ENCODE measurements at places on chromosomes 4 and X.

GRCh38 chr4:187972135-187972534, 23.4 kb upstream of the ZFP42 start:
- DNase-seq: no peak

DNA sequence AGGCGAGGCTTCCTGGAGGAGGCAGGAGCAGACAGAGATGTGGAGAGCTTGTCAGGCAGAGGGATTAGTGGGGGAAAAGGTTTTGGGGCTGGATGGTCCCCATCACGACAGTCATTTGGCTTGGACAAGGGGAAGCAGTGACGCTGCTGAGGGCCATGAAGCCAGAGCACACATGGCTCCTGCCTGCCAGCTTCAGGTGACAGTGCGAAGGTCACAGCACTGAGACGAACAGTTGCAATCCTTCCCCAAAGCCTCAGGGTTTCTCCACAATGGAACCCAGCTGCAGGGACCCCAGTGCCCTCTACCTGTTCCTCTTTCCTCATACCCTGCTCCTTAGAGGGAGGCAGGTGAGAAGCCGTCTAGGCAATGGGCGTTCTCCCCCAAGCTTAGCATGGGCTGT, 110.3 kb downstream of the DRD5 start:
- no peak for DNase-seq

GRCh38 chrX:42219231-42219630, 295.9 kb upstream of the CASK start:
- no peak for DNase-seq

GRCh38 chr4:72558655-72559054, 10.4 kb downstream of the ADAMTS3 start:
- DNase-seq: no peak

GRCh38 chr4:113969709-113970334, 9.6 kb downstream of the ARSJ start:
- DNase-seq: no peak

GRCh38 chrX:46561824-46562657, 11.5 kb upstream of the CHST7 start:
- DNase-seq: no peak

DNA sequence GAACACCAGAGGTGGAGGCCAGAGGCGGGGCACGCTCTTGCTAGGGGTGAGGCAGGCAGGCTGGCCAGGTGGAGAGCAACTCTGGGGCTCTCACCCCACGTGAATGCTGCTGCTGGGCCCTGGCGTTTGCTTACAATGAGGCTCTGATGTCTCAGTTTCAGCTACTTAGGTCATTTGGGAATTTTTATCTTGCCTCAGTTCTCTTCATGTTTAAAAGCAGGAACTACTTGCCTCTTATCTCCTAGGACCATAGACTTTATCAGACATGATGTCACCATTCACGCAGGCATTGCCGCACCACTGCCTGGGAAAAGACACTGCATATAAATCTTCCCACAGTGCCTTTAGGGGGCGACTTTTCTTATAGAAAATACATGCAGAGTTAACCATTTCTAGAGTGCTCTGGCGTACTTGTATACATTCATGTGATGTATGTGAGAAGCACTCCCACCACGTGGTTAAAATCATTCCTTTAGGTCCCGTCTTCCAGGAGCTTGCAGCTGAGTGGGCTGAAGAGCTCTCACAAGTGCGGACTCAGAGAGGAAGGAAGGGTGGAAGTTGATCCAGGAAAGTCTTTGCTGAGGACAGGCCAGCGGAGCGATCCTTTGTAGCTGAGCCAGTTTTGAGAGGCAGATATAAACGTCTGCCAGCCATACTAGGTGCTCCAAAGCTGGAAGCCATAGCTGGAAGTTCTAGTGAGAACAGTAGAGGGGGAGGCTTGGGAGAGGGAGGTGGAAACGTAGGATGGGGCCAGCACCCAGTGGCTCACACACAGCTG, 84.3 kb upstream of the CLDN34 start:
- DNase-seq: no peak

GRCh38 chr4:152100379-152101201, 339.8 kb upstream of the GATB start:
- DNase-seq: peak; percentile 91

DNA sequence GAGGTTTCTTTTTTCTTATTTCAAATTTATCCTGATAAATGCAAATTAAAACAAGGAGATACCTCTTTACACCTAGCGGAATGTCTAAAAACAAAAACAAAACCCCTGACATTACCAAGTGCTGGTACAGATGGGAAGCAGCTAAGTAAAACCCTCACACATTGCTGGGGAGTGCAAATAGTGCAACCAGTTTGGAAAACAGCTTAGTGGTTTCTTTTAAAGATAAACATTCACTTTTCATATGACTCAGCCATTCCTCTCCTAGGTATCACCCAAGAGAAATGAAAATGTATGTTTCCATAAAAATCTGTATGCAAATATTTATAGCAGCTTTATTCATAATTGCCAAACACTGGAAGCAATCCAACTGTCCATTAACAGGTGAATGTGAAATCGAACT, 84.1 kb upstream of the HELT start:
- DNase-seq: no peak

- no peak for DNase-seq
Observed at GRCh38 chrX:78574306-78574705, 84.8 kb downstream of the RTL3 start.

DNA sequence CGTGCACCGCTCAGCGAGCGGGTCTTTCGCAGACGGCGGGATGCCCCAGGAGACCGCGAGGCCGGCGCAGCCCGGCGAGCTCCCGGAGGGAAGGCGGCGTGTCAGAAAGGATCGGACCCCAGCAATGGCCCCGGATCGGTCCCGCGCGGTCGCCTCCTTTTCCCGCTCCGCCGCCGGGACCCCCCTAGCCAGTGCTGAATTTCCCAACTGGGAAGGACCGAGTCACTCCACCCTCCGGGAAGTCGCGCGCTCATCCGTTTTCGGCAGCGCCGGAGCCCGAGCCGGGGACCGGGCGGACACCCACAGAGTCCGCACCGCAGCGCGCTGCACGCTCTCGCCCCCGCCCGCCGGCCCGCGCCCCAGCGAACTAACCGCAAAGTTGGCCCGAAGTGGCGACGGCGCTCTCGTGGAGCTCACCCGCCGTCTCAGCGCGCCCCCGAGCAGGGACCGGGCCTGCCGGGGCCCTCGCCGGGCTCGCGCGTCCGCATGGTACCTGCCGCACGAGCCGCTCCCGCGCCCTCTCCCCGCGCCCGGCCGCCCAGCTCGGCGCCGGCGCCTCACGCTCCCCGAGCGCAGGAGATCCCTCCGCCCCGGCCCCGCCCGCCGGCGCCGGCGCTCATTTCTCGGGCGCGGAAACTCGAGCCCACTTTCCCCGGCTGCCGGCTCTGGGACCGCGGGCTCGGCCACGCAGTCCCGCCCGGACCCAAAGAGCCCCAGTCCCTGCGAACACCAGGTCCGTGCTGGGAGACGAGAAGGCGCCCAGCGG, at the start of gene FAT1:
FAT1 (minus strand) TSS at position 565 of the 766 bp plus-strand sequence. CDS start 14,029 bp downstream, outside the sequence.
- no peak for DNase-seq

GRCh38 chr4:154492288-154492687, 689 bp upstream of the DCHS2 start:
- no peak for DNase-seq

DNA sequence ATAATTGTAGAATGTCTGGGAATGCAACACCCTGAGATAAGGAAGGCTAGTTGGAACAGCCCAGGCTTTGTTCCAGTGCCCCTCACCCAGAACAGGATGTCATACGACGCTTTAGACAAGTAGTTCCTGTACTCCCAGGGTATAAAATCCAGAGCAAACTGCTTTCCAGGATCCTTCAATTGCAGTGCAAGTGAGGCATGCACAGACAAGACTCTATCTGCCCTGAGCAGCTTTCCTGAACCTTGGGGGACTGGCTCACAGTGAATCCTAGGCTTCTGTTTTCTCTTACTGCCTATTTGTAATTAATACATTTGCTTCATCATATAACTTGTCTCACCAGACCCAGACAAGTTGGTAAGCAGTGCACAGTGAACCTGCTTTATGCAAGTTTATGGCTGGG, 48.4 kb upstream of the IL9R start:
- DNase-seq: no peak

GRCh38 chr4:7159923-7160322, 32.4 kb upstream of the SORCS2 start:
- DNase-seq: no peak

DNA sequence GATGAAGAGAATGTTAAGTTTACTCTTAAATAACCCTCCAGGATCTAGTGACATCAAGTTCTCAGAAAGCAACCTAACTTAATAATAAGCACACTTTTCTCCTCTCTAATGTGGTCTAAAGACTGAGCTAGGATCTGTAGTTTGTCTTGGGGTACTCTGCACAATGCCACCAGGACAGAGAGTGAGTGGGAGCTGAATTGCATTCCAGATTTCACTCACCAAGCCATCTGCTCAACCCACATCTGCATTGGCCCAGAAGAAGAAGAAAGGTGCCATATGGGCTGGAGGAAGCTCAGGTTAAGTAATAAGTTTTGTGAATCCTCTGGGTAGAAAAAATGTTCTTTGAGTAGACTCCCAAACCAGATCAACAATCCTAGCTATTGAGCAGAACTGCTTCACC, 384.6 kb downstream of the PPP3CA start:
- no peak for DNase-seq

- DNase-seq: no peak
Observed at GRCh38 chr4:153060196-153060595, 124.1 kb downstream of the FHDC1 start.

DNA sequence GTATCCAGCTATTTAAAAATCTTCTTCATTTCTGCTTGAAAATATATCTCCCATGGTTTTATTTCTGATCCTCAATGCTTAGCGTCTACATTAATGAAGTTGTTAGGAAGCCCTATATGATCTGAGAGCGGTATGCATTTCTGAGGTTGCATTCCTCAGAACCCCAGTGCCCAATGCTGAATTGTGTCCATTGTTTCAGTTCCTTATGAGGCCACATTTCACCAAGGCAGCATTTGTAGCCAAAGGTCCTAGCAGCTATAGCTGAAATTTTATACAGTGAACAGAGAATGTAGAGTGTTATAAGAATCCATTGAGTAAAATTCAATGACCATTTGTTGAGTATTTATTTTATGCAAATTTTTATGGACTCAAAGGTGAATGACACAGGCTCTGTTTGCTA, 209.5 kb downstream of the PCDH7 start:
- DNase-seq: no peak

DNA sequence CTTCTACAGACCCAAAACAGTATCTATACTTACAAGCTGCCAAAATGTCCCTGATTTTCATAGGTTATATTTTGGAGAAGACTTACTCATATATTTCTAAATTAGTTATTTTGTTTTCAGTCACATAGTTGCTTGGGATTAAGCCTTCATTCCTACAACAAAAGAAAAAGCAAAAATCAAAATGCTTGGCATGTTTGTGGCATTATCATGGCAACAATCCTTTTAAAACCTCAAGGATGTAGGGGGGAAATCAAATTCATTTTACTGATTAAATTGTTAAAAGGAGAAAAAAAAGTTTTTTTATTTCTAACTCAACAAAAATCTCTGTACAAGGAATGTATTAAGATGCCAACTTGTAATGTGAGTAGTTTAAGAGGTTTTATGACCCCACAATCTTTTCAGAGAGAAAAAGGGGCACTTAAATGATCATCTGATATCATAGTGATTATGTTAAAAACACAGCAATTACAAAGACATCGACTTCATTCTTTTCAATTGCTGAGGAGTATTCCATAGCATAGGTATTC, 23.5 kb downstream of the TXK start:
- DNase-seq: no peak

DNA sequence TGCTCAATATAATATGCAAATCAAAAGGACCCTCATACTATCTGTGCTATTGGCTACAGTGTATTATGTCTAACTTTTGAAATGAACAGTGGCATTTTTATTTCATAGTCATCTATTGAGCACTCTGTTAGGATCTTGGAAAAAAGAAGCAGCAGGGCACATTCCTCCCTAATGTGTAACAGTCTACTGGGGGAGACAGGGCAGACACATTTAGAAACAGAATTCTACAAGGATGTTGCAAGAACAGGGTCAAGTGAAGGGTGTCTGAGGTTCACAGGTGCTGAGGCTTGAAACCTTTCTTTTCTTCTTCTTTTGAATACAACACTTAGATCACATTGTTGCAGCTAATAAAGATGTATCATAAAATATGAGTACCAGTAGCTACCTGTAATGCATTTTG, 129.7 kb upstream of the SLC4A4 start:
- DNase-seq: no peak

DNA sequence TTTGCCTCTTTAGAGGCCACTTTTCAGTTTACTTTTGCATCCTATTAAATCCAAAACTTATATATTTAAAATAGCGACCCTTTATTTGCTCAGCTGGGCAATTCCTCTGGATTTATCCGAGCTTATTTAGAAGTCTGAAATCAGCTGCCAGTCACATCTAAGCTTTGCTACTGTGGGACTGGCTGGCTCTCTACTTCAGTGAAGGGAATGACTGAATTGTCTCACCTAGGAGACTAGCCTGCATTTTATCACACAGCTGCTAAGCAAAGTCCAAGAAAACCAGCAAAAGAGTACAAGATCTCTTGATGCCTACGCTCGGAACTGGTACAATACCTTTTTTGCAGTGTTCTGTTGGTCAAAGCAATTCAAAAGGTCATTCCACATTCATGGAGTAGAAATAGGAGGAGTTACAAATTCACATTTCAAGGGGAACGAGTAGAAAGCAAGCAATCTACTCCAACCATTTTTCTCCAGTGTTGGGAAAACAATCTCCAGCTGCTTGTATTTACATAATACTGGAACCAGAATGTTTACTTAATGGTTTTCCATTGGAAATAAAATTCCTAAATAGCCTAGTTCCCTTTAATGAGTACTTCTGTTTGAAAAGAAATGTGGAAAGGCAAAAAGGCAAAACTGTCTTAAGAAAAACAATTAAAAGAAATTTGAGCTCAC, 160.2 kb downstream of the MAGEB5 start:
- DNase-seq: no peak

- DNase-seq: no peak
Observed at GRCh38 chr4:88809101-88809500, 111.5 kb upstream of the NAP1L5 start.

DNA sequence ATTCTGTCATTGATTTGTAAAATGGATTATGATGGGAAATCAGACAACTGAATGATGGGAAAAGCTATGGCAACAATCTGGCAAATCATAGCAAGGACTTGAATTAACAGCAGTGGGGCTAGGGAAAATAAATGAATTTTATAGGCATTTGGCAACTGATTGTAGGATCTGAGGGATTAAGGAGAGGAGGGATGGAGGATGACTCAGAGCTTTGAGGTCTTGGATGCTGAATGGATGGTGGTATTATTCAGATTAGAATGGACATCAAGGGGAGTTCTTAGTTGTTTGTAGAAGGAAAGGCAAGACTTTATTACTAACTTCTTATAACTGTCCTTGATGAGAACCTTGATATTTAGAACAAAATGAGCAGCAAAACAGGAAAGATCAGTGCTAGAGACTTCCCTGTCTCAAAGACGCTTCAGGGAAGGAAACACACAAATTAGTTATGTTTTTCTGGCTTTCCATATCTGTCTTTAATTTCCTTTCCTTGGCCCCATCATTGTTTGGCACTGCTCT, 51.4 kb upstream of the HHIP start:
- no peak for DNase-seq

- no peak for DNase-seq
Observed at GRCh38 chr4:79467246-79467932, 59.4 kb upstream of the GK2 start.

Measured in CD4-positive, alpha-beta T cell (primary cell).